ENCODE measurements at places on chromosomes 16 and 17.

GRCh38 chr17:49201481-49201927 lies 8.9 kb downstream of the GNGT2 start:
- no peak for DNase-seq

- DNase-seq: no peak
Observed at GRCh38 chr17:27603880-27604794, 26.9 kb upstream of the LGALS9 start.

- DNase-seq: no peak
Observed at GRCh38 chr16:81861503-81861902, 82.4 kb downstream of the PLCG2 start.

DNA sequence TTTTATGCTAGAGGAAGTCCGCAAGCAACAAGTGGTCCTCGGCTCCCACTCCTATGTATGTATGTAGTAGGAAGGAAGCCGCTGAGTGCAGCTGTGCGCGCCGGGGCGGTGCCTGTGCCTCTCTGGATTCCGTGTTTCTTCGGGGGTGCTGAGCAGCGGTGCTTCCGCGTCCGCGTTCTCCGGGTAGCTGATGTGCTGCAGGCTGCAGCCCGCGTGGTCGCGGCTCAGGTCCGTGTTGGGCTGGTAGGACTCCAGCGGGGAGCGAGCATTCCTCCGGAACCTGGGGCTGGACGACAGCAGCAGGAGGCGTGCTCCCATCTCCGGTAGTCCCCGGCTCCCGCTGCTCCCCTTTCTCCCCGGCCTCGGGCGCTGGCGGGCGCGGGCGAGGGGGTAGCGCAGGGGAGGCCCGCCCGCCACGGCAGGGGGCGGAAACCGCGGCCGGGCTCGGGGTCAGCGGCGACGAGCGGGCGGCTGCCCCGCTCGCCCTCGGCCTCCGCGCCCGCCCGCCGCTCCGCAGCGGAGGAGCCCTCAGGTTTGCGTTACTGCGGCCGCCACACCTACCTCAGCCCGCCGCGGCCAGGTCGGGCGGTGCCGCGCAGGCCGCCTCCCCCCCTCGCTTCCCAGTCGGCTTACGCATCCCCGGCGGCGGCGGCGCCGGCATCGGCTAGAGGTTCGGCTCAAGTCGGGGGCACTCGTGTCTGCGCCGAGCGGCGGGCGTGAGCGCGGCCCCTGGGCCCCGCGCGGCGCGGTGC lies 487 bp downstream of the C17orf67 start:
- DNase-seq: peak; percentile 40

DNA sequence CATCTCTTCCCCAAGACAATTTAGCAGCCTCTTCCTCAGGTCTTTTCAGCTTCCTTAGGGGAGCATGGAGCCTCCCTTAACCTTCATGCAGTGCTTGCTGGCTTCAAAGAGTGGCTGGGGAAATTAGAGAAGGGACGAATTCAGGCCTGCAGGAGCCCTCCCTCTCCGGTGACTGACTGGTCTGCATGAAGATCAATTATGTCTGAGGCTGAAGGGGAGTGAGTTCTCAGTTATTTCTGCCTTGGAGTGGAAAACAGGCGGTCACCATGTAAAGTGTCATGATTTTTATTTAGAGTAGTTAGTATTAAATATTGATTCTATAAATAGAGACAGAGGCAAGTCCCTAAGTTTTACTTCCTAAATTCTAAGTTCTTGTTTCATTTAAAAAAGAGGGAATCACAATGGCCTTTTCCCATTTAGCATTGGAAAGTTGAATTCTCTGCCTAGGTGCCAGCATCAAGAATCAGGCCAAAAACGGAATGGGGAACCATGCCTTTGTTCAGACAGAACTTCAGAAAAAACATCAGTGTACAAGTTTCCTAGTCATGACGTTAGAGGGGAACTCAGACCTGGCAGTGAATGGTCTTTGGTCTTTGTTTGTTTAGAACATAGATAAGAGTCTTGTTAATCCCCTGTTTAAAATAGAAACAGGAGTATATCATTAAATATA lies 4.4 kb downstream of the GABARAPL2 start:
- no peak for DNase-seq

- no peak for DNase-seq
Observed at GRCh38 chr17:2683912-2684311, 27.7 kb downstream of the CLUH start.

DNA sequence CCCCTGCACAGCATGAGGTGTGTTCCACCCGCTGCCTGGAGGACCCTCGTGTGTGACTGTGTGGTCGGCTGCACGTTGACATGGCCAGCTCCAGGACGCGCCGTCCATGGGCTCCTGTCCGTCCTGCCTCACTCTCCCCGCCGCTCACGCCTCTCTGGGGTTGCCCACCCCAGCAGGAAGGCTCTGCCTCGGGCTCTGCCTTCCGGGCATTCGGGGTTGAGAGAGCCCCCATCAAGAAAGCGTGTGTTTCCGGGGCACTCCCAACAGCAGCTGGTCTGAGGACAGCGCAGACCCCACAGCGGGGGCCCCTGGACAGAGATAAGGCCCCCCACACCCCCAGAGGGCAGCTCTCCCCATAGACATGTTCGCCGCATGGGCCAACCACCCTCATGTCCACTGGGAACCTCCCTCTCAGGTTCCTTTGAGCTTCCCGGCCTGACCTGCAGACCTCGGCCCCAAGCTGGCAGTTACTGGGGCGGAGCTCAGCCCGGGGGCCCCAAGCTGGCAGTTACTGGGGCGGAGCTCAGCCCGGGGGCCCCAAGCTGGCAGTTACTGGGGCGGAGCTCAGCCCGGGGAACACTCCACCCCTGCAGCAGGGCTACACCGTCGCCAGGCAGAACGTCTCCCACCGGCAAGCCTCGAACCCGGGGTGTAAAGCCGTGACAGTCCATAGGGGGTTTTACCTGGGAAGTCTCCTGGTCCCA lies 8.4 kb upstream of the PIEZO1 start:
- no peak for DNase-seq

DNA sequence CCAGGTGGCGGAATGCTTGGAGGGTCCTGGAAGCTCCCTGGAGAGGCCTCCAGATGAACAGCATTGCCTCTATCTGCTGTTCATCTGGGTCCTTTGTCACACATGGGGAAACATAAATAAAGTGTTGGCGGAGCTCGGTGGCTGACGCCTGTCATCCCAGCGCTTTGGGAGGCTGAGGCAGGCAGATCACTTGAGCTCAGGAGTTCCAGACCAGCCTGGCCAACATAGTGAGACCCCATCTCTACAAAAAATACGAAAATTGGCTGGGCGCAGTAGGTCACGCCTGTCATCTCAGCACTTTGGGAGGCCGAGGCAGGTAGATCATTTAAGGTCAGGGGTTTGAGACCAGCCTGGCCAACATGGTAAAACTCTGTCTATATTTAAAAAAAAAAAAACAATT lies 2.2 kb downstream of the MYADML2 start:
- no peak for DNase-seq

DNA sequence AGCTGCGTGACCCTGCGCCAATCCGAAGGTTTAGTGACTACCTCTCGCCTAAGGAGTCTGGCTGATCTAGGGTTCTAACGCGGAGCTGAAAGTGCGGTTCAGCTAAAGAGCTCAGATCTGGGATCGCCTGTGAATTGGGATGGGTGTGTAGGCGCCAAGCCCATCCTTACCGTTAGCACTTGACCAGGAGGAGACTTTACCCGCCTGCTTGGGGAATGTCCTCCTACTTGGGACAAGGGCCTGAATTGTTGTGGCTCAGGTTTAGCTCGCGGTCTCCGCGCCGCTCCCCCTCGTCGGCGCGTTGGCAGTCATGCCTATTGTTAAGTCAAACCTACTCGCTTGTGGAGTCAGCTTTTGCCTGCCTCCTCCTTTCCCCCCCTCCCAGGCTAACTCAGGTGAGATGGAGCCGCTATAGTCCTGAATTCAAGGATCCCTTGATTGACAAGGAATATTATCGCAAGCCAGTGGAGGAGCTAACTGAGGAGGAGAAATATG lies 480 bp downstream of the MRPS7 start:
- no peak for DNase-seq

DNA sequence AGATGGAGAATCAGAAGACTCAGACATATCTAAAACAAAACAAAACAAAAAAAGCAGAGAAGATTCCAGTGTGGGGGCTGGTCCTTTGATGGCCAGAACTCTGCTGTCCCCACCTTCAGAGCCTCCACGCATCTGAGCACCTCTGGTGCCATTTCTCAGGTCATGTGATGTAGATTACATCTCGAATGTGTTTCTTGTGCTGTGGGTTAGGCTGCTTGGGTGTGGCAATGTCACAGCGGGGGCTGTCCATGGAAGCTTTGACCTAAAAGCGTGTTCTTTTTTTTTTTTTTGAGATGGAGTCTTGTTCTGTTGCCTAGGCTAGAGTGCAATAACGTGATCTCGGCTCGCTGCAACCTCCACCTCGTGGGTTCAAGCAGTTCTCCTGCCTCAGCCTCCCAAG lies 51.2 kb downstream of the PLD6 start:
- no peak for DNase-seq

DNA sequence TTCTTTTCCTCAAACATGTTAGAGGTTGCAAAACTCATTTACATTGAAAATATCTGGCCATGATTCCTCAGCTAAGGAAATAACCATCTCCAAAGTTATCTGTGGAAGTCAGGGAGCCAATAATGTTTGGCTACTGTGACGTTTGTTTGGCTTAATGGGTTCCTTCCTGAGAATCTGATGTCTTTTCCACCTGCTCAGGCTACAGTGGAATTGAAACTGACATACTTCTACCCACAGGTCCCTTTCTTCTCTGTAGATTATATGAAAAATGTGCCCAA lies 221.1 kb upstream of the XYLT1 start:
- DNase-seq: no peak

GRCh38 chr17:68957944-68958343 lies 2.8 kb upstream of the ABCA8 start:
- no peak for DNase-seq

DNA sequence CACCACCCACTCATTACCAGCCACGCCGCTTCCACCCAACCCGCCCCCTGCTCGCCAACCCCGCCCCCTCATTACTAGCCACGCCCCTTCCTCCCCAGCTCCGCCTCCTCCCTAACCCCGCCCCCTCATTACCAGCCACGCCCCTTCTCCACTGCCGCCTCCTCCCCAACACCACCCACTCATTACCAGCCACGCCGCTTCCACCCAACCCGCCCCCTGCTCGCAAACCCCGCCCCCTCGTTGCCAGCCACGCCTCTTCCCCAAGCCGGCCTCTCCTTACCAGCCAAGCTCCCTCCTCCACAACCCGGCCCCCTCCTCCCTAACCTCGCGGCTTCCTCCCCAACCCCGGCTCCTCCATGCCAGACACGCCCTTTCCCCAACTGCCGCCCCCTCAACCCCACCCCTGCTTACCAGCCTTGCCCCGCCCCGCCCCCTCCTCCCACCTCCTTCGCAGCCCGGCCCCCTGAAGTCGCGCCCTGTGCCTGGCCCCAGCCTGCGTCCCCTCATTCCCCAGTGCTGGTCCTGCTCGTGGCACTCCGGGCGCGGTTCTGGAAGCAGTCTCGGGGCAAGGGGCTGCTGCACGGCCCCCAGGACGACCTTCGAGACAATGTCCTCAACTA lies 7.3 kb downstream of the SLC22A31 start:
- peak; percentile 73 for DNase-seq

DNA sequence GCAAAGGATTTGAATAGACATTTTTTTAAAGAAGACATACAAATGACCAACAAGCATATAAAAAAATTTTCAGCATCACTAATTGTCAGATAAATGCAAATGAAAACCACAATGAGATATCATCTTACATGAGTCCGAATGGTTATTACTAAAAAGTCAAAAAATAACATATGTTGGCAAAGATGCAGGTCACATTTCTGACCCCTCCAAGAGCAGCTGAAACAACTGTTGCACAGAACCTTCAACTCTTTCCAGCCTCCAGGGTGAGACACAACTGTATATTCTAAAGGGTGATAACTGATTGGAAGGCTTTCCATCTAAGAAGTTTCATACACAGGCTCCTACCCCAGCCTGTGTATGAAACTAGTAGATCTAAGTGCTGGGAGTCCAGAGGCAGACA lies 51.9 kb downstream of the SLFN5 start:
- no peak for DNase-seq

DNA sequence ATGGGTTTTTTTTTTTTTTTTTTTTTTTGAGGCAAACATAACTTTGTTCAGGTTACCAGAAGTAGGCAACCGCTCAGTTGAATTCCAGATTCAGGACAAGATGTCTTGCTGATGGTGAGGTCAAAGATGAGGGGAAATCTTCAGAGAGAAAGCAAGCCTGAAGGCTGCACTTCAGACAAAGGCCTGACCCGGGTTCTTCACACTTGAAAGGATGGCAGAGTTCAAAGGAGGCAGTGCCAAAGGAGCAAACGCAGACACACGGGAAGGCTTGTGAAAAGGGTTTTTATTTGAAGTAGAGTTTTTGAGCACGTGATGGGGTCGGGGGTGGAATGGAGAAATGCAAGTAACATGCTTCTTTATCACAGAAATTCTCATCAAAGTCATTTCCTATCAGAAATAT lies 960.2 kb upstream of the EEF2KMT start:
- DNase-seq: no peak

DNA sequence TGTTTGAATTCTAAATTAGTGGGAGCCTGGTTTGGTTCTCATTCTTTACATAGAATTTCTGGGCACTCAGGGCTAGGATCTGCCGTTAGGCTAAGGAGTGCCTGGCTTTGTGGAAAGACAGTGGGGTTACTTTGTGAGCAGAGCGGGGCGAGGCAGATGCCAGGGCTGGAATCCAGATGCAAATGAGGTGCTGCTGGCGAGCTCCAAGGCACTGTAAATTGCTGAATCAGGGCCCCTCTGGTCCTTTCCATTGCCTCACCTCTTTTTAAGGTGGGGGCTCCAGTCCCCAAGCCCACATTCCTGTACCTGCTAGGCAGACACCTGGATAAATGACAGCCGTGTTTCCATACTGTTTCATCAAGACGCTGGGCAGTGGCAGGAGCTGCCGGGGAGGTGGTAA lies 33.8 kb downstream of the PIPOX start:
- no peak for DNase-seq

DNA sequence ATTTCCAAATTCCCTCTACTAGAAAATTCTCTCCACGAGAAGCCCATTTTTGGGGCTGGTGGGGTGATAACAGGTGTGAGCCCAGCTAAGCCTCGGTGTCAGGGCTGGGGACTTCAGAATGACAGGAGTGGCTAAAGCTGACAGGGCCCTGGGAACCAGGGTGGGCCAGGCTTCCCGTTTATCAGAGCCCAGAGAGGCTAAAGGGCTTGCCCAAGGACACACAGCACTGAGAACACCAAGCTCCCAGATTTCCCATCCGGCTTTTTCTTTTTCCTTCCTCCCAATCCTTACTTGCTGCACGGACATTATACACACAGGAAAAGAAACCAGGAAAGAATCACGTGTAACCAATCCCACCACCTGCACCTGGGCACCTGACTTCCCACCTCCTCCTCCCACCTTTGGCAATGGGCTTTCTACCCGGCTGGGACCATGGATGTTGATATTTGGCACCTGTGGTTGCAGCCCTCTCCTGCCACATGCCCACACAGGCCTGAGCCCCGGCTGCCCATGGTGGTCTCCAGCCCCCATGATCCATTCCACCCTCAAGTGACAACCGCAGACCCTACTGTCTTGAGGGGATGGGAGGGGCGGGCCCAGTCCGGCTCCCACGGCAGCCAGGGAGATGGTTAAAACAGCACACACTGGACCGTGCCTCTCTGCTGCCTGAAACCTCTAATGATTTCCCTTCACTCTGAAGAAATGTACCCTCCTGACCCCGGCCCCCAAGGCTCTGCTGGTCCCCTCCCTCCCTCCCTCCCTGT lies 78.9 kb downstream of the ENGASE start:
- DNase-seq: no peak

- DNase-seq: no peak
Observed at GRCh38 chr16:1884155-1884760, 12.3 kb upstream of the MEIOB start.

GRCh38 chr17:13346081-13346533 lies 255.6 kb downstream of the HS3ST3A1 start:
- DNase-seq: no peak

All from stimulated activated CD4-positive, alpha-beta T cell treated with anti-CD3 and anti-CD28 coated beads, Interleukin-15, amount 100 ng/mL, for 48 hours (primary cell).